ENCODE measurements at places on chromosomes 1 and 21. TPM values are rescaled to one million over a fixed set of nuclear protein-coding genes. Genes with fewer than 3 reads are reported as not detected.

Gene LPAR3
- 0.18 TPM for total RNA-seq

Gene ADGRL4
- 3.2 TPM for total RNA-seq

Gene CD160
- not detected for total RNA-seq

DNA sequence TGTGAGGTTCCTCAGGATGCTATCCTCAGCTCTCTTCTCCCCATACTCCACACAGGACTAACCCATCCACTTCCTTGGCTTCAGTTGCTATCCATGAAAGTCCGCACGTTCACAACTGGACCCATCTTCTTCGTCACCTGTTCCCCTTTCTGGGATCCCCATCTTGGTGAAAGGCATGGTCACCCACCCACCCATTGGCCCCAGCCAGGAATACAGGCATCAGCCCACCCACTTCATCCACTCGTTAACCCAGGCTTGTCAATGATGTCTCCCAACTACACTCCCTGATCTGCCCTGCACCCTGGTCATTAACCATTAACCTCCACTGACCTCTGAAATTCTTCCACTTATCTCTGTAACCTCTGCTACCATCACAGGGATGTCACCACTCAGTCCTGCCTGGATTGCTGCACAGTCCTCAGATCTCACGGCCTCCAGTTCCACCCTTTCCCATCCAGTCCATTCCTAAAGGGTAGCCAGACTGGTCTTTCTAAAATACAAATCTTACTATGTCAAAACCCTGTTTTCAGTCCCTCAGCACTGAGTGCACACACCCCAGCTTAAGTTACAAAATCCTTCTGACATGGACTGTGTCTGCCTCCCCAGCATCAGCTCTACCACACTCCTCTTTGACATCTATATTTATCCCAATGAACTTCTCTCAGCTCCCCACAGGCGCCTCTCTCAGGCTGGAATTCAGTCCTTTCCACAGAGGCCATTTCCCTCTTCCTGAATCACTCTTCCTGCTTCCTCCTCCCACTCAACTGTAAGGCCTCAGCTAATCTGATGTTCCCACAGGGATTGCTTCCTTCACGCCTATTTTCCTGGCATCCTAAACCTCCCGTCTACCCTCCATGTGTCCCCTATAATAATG is 10.4 kb downstream of the PGLYRP4 start:
- DNase-seq, result no peak
- no peaks in the 10 kb centered on the region for H3K36me3 ChIP-seq
- no peak overlapping the region for H3K4me3 ChIP-seq
- no peaks in the 10 kb centered on the region for H3K27me3 ChIP-seq

GRCh38 chr1:245156736-245157505 is 2.1 kb downstream of the KIF26B start:
- H3K36me3 ChIP-seq, result peaks cover 3% of the 10 kb centered on the region
- H3K4me1 ChIP-seq, result no peaks in the 10 kb centered on the region
- H3K27me3 ChIP-seq, result no peaks in the 10 kb centered on the region
- no peak overlapping the region for H3K27ac ChIP-seq
- DNase-seq, result peak; percentile 12

DNA sequence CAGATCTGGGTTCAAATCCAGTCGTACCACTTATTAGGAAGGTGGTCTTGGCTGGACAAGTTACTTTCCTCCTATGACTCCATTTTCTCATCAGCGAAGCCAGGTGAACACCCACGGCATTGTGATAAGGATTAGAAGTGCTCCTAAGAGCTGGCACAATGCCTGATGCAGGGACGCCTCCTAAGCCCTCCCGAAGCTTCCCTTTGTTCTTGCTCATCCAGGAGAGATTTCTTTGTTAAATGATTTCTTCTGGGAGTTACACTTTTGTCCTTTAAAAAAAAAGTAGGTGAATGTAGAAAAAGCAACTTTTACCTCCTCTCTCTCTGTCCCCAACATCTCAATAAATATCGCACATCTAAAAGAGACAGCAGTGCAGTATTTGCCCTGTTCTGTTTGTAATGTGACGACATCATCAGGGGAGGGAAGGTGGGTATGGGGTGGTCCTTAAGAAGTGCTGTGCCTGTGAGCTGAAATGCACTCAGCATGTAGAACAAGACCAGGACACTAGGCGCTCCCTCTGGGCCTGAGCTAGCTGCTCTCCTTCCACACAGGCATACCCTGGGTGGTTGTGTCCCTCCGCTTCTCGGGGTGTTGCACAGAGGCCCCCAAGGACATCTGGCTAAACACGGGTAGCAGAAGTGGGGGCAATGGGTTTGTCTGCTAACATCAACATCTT is 43.9 kb downstream of the SUSD4 start:
- no peaks in the 10 kb centered on the region for H3K4me1 ChIP-seq
- H3K27ac ChIP-seq, result no peak overlapping the region
- H3K27me3 ChIP-seq, result peaks cover 20% of the 10 kb centered on the region
- no peaks in the 10 kb centered on the region for H3K36me3 ChIP-seq
- H3K4me3 ChIP-seq, result no peak overlapping the region

DNA sequence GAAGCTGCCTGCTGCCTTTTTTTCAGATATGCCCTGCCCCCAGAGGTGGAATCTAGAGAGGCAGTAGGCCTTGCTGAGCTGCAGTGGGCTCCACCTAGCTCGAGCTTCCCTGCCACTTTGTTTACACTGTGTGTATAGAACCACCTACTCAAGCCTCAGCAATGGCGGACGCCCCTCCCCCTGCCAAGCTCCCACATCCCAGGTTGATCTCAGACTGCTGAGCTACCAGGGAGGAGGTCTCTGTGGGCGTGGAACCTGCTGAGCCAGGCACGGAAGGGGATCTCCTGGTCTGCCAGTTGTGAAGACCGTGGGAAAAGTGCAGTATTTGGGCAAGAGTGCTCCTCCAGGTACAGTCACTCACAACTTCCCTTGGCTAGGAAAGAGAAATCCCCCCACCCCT is 65.1 kb downstream of the MSH4 start:
- DNase-seq, result no peak
- no peaks in the 10 kb centered on the region for H3K36me3 ChIP-seq
- no peak overlapping the region for H3K4me3 ChIP-seq
- no peak overlapping the region for H3K27ac ChIP-seq

DNA sequence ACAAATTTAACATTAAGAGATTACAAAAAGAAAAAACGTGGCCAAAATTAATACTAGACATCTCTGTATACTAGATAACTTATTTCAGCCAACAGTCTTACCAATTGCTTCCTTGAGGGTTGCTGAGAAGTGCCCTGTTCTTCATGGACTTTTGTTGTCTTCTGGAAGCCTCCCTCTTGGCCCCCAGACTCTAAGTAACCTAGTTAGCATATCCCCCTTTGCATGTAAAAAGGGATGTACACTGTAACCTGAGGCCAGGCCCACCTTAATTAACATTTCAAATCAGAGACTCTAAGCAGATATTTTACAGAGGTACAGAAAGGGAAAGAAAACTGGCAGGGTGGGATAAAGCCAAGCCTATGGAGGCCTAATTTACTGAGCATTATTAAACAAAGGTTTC is 1047.3 kb downstream of the ADGRL2 start:
- H3K4me1 ChIP-seq, result no peaks in the 10 kb centered on the region
- no peaks in the 10 kb centered on the region for H3K36me3 ChIP-seq
- H3K27me3 ChIP-seq, result no peaks in the 10 kb centered on the region
- DNase-seq, result no peak
- no peak overlapping the region for H3K4me3 ChIP-seq
- no peak overlapping the region for H3K27ac ChIP-seq
